HAP-1 (cell line): ENCODE measurements at places on chromosomes 7 and 10.
A peak's percentile ranks its signal among the peaks of the same experiment; 100 is the strongest.

DNA sequence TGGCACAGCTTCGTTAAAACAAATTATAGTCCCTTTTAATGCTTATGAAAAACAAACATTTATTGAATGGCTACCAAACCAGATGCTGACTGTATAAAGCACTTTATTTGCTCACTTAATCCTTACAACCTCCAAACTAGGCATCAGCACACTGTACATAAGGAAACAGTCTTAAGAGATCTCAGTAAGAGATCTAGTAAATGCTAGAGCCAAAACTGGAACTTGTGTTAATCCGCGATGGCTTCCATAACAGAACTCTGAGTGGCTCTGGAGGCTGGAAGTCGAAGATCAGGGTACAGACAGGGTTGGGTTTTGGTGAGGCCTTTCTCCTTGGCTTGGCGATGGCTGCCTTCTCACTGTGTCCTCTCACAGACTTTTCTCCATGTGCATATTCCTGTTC, 27.0 kb downstream of the PDZD8 start:
- peak; percentile 20 for DNase-seq

DNA sequence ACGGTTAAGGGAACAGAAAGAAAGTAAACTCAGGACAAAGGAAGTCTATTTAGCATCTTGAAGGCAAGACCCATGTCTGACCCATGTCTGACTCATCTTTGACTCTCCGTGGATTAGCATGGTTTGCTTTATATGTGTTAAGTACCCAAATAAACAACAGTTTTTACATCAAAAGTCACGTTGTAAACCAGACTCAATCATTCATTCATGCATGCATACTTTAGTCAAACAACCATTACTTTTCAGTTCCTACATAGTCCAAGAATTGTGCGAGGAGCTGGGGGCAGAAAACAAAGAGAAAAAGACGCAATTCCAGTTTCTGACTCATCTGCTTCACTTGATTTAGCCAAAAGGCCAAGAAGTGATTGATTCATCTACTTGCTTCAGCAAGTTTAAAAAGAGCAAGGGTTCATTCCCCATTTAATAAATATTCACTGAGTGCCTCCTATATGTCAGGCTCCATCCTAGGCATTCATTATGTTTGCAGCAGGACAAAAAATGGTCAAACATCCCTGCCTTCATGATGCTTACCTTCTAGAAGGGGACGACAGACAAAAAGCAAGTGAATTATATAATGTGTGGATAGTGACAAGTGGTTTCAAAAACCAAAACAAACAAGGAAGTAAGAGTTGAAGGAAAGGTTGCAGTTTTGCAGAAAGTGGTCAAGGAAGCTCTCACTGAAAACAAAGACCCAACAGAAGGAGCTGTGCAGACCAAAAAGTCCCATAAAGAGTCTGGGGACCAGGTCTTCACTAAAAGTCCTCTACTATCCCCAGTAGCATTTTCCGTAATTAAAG, 116.2 kb downstream of the FAM107B start:
- no peak for DNase-seq

- no peak for DNase-seq
Measured at GRCh38 chr10:89523274-89523673, 12.1 kb downstream of the SLC16A12 start.

DNA sequence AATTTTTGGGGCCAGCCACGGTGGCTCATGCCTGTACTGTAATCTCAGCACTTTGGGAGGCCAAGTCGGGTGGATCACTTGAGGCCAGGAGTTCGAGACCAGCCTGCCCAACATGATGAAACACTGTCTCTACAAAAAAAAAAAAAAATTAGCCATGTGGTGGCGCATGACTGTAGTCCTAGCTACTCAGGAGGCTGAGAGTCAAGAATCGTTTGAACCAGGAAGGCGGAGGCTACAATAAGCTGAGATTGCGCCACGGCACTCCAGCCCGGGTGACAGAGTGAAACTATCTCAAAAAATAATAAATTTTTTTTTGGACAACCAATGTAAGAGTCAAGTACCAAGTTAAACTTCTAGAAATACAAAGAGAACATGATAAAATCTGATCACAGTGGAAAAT, 164.6 kb downstream of the AVL9 start:
- DNase-seq = no peak

- no peak for DNase-seq
Measured at GRCh38 chr7:151592868-151593486, 73.3 kb upstream of the RHEB start.

DNA sequence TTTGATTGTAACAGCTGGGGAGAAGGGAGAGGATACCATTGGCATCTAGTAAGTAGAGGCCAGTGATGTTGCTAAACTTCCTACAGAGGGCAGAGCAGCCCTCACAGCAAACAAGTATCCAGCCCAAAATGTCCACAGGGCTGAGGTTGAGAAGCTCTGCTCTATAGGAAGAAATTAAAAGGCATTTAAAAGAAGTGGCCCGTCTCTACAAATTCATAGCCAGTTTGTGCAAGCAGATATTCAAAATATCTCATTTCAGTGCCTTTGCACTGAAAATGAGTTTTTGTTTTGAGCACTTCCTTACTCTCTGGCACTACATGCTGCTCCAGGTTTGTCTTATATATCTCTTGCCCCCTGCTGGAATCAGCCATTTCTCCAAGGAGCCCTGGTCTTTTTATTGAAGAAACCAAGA, 330.0 kb downstream of the BBS9 start:
- no peak for DNase-seq

GRCh38 chr7:155872678-155873369, 60.6 kb upstream of the SHH start:
- no peak for DNase-seq

GRCh38 chr10:23525406-23525805, 86.5 kb downstream of the OTUD1 start:
- no peak for DNase-seq

GRCh38 chr7:70432567-70433001, 699.4 kb upstream of the GALNT17 start:
- DNase-seq = no peak

DNA sequence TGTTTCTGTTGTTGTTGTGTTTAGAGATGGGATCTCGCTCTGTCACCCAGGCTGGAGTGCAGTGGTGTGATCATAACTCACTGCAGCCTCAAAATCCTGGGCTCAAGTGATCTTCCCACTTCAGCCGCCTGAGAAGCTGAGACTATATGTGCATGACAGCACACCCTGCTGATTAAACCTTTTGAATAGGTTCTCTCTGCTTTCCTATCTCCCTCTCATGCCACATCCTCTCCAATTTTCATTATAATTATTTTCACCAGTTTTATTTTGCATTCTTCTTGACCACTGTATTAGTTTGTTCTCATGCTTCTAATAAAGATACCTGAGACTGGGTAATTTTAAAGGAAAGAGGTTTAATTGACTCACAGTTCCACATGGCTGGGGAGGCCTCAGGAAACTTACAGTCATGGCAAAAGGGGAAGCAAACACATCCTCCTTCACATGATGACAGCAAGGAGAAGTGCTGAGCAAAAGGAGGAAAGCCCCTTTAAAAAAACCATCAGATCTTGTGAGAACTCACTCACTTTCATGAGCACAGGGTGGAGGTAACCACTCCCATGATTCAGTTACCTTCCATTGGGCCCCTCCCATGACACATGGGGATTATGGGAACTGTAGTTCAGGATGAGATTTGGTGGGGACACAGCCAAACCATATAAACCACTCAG, 12.9 kb downstream of the AGK start:
- DNase-seq = no peak

GRCh38 chr10:101712997-101713396, 18.0 kb upstream of the FBXW4 start:
- DNase-seq = no peak

- DNase-seq = no peak
Measured at GRCh38 chr10:132493246-132493755, 44.3 kb upstream of the INPP5A start.

DNA sequence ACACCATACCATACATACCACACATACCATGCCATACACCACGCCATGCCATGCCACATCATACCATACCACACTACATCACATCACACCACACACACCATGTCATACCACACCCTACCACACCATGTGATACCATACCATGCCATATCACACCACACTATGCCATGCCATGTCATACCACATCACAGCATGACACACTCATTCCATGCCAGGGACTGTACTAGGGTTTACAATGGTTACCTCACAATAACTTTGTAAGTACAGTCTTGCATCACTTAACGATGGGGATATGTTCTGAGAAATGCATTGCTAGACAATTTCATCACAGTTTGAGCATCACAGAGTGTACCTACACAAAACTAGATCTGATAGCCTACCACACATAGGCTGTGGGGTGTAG, 14.5 kb downstream of the PYROXD2 start:
- DNase-seq = no peak

GRCh38 chr10:29621161-29621560, 13.6 kb downstream of the SVIL start:
- DNase-seq = no peak

DNA sequence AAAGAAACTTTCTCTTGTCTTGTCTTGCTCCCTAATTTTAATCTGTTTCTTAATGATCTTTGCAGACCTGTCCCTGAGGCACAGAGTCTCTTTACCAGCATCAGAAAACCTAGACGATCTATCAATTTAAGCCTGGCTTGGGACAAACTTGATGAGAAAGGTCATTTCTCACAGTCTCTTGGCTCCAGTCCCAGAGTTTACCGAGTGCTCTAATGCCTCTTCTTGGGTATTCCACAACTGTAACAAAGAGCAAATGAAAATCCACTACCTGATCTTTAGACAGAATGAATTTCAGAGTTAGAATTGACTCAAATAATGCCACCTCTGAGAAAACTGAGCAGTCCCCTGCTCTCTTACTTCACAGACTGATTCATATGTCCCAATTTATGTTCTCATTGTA, 106.4 kb upstream of the DNAJB12 start:
- no peak for DNase-seq

- no peak for DNase-seq
Measured at GRCh38 chr7:152865461-152865860, 105.9 kb downstream of the ACTR3B start.

DNA sequence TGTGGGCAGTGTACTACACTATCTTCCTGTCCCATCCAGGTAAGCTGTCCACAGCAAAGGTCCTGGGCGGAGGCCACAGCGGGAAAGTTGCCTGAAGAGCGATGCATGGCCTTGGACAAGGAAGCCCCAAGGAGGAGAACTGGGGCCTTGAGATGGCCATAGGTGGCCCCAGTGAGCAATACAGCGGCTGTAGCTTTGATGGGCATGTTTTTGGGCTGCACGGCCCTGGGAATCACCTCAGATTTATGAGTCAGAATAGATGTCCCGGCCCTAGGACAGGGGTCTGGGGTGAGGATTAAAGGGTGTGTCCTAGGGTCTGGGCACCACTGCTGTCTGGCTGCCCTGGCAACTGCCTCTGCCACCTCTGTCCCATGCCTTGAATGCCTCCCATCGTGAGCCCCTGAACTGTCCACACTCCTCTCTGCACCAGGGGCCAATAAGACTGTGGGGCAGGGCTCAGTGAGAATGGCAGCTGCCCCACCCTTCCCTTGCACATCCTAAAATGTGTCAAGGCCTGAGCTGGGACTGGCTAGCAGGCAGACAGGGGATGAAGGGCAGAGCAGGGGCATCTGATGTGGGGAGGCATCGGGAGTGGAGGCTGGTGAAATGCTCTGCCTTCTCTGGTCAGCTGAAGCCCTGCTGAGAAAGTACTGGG, 9.4 kb upstream of the IRF5 start:
- no peak for DNase-seq

DNA sequence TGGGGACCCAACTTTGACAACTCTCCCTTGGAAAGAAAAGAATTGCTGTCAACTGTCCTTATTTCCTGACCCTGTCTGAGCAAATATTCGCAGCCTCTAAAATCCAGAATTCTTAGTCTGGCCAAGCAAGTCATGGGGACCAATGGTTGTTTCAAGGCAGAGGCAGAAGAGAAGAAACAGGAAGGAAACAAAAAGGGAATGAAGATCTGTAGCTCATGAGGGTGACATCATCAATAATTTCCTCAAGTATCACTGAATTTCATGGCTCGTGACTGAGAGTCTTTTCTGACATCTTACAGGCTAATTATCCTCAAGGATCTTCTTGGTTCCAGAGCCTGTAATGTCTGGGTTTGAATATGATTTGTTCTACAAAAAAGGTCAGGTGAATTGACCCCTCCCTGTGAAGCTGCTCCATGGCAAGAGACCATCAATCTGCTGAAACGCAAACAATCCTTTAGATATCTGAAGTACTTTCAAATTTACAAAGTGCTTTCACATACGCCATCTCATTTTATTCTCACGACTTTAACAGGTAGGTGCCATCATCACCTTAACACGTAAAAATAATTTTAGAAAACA, 5.8 kb downstream of the CDK6 start:
- DNase-seq = no peak

GRCh38 chr10:133359554-133359971, 1.7 kb upstream of the FUOM start:
- DNase-seq = no peak

GRCh38 chr10:20630092-20630643, 266.9 kb downstream of the NEBL start:
- no peak for DNase-seq

DNA sequence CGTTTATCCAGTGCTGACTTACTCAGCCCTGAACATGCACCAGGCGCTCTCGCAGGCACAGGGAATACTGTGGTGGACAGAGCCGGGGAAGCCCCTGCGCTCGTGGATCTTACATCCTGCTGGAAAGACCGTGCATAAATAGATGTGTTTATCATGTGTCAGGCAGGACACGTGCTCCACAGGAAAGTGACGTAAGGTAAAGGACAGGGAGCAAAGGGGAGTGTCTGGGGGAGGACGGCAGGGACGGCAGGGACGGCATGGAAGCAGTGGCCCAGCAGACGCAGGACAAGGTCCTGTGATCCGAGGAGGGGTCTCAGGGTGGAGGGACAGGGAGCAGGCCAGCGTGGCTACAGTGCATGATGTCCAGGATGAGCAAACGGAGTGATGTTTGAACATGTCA, 410.5 kb downstream of the PAXIP1 start:
- DNase-seq = no peak

DNA sequence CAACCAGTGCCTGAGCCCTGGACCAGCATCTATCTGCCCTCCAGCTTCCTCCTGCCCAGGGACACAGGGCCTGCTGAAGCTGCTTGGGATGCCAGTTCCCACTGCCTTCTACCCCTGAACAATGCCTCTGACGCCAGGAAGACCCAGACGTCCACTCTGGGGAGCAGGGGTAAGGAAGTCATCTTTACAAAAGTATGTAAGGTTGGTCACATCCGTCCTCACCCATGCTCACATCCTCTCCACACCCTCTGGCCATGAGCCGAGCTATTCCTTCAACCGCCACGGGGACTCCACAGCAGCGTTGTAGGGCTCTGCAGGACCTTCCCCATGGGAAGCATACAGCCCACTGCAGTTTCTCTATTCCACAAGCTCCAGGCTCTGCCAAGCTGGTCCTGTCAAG, 58.5 kb downstream of the CLRN3 start:
- DNase-seq = no peak

- DNase-seq = no peak
Measured at GRCh38 chr7:12703881-12704280, 16.4 kb downstream of the ARL4A start.

GRCh38 chr7:96380111-96380512, 58.2 kb upstream of the SLC25A13 start:
- no peak for DNase-seq

GRCh38 chr7:41716691-41717090, 13.8 kb upstream of the INHBA start:
- no peak for DNase-seq
